Small intestine (tissue), 16 donors: ENCODE measurements at places on chromosomes 3 and 15. TPM values are rescaled to one million over a fixed set of nuclear protein-coding genes. Genes with fewer than 3 reads are reported as not detected.

- DNase-seq = no peak
Observed at GRCh38 chr3:154522036-154522602, 92.1 kb upstream of the GPR149 start.

GRCh38 chr3:170605490-170605889 is 19.6 kb upstream of the SLC7A14 start:
- DNase-seq = no peak

NMNAT3 gene
- 16.3 TPM for polyA plus RNA-seq

GOLGA8T gene
- 0.04 TPM for polyA plus RNA-seq
